ENCODE measurements at places on chromosomes 1 and 21. TPM values are rescaled to one million over a fixed set of nuclear protein-coding genes. Genes with fewer than 3 reads are reported as not detected.

The CAMK2N1 gene
- 1.7 TPM for total RNA-seq

The KPRP gene
- total RNA-seq = not detected

The NBPF3 gene
- total RNA-seq = 4.9 TPM

The SH2D2A gene
- total RNA-seq = 0.71 TPM

The ICOSLG gene
- total RNA-seq = 1.9 TPM

The DDI2 gene
- 20.6 TPM for total RNA-seq

The TFF2 gene
- not detected for total RNA-seq

The SPATA45 gene
- 0.44 TPM for total RNA-seq

The NMNAT1 gene
- 13.2 TPM for total RNA-seq

The PRDM16 gene
- total RNA-seq = 0.66 TPM

The CYP4Z1 gene
- 0.18 TPM for total RNA-seq

The ZNF695 gene
- 1.6 TPM for total RNA-seq
